ENCODE measurements at places on chromosomes 16 and 17. TPM values are rescaled to one million over a fixed set of nuclear protein-coding genes. Genes with fewer than 3 reads are reported as not detected.

The TCAP gene
- total RNA-seq: 78.8 TPM

The SLX4 gene
- total RNA-seq: 1.6 TPM

The TEX14 gene
- under 0.01 TPM for total RNA-seq

The TBX21 gene
- total RNA-seq: not detected

The TMC8 gene
- total RNA-seq: 7.8 TPM

The SPATA22 gene
- 2.1 TPM for total RNA-seq

The GJC1 gene
- total RNA-seq: 24.5 TPM

The CMTM2 gene
- not detected for total RNA-seq

The SLC47A1 gene
- total RNA-seq: 0.52 TPM

The TBC1D3K gene
- total RNA-seq: not detected

The CACNG5 gene
- 0.52 TPM for total RNA-seq

The TP53TG3D gene
- 1.0 TPM for total RNA-seq

The ZNF19 gene
- total RNA-seq: 1.0 TPM
